ENCODE measurements at places on chromosomes 13 and 19.

DNA sequence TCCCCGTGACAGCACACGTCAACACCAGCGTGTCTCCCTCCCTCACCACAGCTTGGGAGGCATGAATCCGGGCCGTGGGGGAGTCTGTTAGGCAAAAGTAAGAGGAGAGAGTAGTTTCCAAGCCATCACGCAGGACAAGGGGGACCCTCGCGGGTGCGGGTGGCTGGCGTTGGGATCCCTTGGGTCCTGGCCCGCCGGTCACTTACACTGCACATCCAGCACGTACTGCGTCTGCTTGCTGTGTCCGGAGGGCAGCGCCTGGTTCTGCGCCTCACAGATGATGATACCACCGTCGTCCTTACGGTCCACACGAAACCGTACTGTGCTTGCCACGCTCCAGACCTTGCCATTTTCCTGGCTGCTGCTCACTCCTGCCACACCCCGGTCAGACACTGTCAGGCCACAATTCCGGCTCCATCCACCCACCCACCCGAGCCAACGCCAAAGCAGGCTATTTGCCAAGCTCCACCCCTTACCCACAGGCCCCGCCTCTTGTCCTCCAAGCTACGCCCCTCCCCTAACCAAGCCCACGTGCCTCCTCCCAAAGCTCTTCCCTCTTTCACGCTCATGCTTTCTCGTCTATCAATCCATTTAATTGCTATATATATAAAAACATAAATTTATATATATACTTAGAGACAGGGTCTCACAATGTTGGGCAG is 6.6 kb upstream of the ZNF428 start:
- DNase-seq, result no peak

- DNase-seq, result no peak
Observed at GRCh38 chr13:94157705-94158218, 321.7 kb downstream of the DCT start.

- DNase-seq, result no peak
Observed at GRCh38 chr13:68714292-68714691, 1393.3 kb upstream of the ATXN8OS start.

DNA sequence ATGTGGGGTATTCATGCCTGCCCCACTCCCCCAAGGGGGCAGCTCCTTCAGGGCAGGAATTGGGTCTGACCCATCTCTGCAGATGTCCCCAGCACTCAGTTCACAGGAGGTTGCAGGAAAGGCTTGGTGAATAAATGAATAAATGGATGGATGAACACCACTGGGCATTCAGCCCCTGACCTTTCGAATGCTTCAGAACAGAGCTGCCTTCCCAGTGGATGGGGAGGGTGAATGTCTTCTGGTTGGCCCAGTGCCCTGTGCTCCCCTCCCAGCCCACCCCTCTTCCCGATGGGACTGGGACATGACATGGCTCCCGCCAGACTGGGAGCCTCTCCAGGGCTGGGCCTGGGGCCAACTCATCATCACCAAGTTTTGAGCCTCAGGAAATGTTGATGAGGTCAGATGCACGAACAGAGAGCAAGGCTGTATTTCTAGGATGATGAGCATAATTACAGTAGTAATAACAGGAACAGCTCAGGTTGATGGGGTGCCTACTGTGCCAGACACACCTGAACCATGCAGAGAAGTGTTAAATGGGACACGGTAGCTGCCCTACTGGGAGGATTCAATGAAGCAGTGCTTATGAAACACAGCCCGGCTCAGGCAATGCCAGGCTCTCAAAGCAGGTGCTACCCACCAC is 25.7 kb downstream of the VRK3 start:
- DNase-seq, result no peak

Data from activated naive CD4-positive, alpha-beta T cell (primary cell).